ENCODE measurements at places on chromosomes 12 and 14.

DNA sequence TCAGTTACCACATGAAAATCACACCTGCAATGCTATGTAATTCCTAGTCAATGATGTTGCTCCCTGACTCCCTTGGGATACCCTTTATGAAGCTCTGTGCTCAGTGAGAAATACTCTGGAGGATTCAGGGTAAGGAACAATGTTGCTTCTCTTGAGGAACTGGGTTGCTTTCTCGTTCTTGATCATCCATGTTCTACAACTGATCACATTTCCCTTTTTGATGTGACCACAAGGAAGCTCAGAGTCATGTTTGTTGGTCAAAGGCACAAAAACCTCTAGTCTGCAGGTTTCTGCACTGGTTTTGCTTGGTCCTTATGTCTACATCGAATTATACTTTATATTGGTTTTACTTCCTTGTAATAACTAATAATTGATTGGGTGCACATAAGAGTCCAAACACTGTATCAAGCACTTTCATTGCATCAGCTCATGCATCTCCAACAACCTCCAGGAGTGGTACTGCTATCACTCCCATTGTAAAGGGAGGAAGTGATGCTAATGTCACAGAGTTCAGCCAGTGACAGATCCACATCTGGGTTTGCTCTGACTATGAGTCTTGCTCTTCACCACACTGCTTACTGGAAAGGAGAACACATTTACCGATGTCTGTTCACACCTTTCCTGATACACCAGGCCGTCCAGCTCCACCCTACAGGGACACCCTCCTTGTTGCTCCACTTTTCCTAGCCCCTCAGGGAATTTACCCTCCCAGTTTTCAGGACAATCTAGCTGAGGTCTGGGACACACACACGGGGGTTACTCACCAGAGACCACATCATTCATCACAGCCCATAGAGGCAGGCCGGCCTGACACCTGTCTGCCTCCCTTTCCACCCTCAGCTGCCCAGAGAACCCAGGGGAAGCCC, 41.0 kb downstream of the CMKLR1 start:
- no peak for DNase-seq

- DNase-seq = no peak
Measured at GRCh38 chr14:29463727-29464395, 463.8 kb downstream of the PRKD1 start.

- no peak for DNase-seq
Measured at GRCh38 chr12:12941450-12942350, 10.3 kb downstream of the GPRC5D start.

DNA sequence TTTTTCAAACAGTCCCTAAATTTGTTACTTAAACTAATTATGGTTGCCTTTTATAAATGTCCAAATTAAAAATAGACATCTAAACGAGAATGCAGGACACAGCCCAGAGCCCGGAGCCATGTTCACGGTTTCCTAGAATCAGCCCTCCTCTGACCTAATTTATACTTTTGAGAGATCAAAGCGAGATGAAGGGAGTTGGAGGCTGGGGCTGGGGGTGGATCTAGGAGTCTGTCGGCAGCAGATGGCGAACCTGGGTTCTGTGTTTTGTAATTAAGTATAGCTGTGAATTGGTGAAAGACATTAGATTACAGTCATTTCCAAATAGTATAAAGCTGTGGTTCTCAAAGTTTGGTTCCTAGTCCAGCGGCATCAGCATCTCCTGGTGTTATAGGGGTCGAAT, 210.1 kb downstream of the SLC41A2 start:
- DNase-seq = no peak

- no peak for DNase-seq
Measured at GRCh38 chr12:2633176-2633824, 161.5 kb upstream of the FKBP4 start.

GRCh38 chr12:112978163-112979040, at the start of gene OAS2:
Gene OAS2 (plus strand): TSS chr12:112978519. CDS start chr12:112978609, 90 bp downstream.
- DNase-seq = no peak

GRCh38 chr12:70245458-70245857, 2.2 kb downstream of the CNOT2 start:
- no peak for DNase-seq

GRCh38 chr12:96186607-96187301, 7.4 kb upstream of the ELK3 start:
- no peak for DNase-seq

- DNase-seq = no peak
Measured at GRCh38 chr14:56702515-56702914, 107.8 kb downstream of the OTX2 start.

GRCh38 chr14:59619061-59619460, 42.4 kb upstream of the CCDC175 start:
- DNase-seq = no peak

- no peak for DNase-seq
Measured at GRCh38 chr12:124509300-124509675, 58.1 kb downstream of the NCOR2 start.

DNA sequence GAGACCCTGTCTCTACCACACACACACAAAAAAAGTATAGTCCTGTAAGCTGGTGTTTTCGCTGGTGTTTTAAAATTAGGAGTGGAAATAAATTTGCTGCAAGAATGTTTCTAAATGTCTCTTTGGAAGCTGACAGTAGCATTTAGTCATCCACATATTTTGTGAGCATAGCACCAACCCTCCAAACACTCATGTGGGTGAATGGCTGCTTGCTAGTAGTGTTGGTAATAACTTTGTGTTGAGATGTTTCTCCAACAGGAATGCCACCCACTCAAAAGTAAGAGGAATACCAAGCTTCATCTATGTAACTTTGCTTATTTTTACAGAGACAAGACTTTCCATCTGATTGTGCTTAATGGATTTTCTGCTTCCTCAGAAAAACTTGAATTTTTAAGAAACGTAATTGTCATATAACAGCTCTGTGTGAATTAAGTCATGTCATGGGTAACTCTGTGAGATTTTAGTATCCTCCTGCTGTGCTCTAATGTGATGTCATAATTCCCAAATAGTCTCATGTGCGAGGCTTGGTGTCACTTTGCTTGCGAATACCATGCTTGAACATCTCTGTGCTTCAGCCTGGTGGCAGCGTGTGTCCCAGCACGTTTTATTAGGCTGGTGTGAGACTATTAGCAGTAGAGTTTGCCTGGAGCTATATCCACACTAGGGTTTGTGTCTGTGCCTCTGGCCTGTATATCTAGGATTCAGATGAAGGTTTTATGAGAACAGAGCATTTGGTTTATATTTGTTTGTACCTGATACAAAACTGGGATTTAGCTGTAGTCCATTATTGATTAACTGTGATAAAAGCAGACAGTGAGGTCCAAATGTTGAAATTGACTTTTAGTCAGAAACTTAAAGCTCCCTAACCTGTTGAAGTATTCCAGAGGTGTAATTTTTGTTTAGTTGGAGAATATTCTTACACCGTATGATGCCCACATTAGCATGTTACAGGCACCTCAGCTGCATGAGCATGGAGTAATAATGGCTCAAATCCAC, 80.5 kb downstream of the FBXW8 start:
- DNase-seq = no peak

GRCh38 chr14:93984987-93985410, 8.6 kb upstream of the ASB2 start:
- no peak for DNase-seq
